Cerebellar nuclear complex (tissue), 1 donor: ENCODE measurements at places on chromosomes 4 and X.

DNA sequence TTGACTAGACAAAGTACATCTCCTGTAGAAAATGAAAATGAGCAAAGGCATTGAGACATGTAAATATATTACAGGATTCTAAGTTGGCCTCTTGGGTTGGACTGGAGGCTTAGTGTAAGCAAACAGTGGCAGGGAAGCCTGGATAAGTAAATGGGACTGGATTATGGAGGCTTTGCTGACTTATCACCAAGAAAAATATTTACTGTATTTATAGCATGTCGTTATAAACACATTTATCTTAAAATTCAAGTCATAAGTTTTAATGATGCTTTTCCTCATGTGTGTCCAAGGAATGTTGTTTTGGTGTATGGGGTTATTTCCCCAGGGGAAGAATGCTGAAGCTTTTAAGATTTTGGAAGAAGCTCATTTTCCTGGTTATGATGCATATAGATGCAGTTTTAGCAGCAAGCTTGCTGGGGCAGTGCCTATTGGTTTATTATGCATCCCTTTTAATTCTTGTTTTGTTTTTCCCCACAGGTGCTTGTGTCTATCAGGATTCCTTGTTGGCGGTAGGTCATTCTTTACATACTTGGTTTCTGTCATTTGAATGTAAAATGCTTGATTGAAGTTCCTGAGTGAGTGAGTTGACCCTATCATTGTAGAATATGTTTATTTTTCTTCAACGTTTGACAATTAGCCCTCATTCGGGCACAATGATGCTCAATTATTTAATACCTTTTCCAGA lies 8.5 kb downstream of the FRAS1 start:
- DNase-seq, result no peak

GRCh38 chr4:2092669-2093053 lies 33.5 kb downstream of the NAT8L start:
- no peak for DNase-seq

DNA sequence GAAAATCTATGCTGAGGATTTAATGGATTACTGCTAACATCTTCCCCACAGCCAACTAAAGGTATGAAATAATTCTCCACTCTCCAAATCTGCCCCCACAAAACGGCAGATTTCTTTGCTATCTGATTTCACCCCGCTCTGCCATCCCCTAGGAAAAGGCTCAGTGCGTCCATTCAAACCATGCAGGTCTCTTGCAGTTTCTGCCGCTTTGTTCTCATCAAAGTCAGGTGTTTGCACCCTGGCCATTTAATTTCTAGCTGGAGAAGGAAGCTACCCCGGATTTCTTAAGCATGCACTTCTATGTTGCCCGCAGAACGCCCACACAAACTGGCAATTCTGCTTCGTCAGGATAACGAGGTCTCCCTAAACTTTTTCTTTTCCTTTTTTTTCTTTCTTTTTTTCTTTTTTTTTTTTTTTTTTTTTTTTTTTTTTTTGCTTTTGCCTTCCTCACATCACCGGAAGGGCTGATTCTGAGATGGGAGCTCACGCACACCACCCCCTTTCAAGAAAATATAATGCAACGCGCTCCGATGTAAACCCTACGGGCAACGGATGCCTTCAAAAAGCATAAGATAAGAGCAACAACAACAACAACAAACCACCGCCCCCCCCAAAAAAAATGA lies 3.3 kb downstream of the NLGN4X start:
- DNase-seq, result no peak

DNA sequence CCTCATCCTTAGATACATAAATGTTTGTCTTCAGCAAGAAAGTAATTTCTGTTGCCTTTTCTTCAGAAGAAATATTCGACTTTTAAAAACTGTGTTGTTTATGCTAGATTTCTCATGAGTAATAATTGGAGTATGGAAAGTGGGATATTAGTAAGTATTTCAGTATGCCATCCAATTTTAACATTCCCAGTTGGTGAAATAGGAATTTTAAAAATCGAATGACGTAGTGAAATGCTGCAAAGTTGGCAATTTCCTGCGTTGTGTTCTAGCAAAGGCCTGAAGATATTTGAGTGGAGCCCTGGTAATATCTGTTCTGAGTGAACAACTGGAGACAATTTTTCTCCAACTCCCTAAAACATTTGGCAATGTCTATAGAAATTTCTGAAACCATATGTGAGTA lies 190.1 kb downstream of the ZNF330 start:
- no peak for DNase-seq

GRCh38 chrX:15299941-15300851 lies 15.2 kb downstream of the ASB11 start:
- DNase-seq, result no peak

- no peak for DNase-seq
These were observed 19.3 kb upstream of the UVSSA start for GRCh38 chr4:1327526-1328266.

DNA sequence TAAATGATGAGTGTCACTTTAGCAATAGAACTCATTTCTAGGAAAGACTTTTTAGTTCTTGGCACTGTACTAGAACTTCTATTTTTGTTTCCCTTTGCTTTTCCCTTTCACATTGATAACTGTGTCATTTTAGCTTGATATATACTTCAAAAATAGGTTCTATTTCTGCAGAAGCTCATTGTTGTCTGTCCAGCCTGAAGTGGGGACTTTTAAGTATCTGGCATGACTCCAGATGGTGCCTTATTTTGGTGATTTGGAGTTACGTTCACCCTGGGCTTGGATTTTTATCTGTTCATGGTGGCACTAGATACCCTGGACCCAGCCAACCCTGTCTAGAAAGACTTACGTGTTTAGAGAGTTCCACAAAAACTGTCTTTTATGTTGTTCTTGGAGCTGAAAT lies 3.4 kb downstream of the ABHD18 start:
- DNase-seq, result no peak

DNA sequence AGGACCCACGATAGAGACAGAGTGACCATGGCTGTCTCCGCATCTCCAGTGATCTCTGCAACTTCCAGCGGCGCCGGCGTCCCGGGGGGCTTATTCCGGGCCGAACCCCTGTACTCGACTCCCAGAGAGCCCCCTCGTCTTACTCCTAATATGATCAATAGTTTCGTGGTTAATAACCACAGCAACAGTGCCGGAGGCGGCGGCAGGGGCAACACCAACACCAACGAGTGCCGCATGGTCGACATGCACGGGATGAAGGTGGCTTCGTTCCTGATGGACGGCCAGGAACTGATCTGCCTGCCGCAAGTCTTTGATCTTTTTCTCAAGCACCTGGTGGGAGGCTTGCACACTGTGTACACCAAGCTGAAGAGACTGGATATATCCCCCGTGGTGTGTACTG lies 343 bp downstream of the DACH2 start:
- no peak for DNase-seq

- DNase-seq, result no peak
These were observed 18.4 kb upstream of the AFF1 start for GRCh38 chr4:86916392-86916791.

DNA sequence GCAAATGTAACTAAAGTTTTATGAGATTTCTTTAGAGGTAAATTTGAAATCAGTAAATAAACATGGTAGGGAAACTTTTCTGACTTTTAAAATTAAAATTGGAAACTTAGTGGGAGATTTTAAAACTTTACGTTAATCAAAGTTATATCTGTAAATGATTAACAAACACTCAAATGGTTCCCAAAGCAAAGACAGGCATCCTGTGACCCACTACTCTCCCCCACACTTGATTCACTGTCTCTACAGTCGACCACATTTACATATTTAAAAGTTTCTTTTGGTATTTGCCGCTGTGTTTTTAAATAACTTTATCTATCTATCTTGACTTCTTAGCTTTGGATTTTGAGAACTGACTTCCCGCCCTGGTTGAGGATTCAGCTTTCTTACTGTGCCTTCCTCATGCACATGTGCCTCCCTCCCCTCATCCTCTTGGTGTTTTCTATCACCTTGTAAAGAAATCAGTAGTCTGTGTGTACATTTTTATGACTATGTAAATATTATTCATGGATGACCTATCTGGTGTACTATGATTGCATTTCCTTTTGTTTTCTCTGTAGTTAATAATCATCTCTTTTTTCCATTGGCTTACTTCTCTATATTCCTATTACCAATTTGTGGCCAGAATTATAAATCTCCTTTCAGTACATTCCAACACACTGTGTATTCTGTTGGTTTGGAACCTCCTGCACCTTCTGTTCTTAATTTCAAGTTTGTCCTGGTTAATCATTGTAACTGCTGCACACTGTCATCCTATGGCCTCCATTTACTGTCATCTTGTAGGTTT lies 72.6 kb downstream of the WWC2 start:
- DNase-seq, result no peak

- no peak for DNase-seq
These were observed 35.9 kb downstream of the STK26 start for GRCh38 chrX:132058975-132059374.

- DNase-seq, result no peak
These were observed 678.0 kb upstream of the INTU start for GRCh38 chr4:126954537-126955291.

DNA sequence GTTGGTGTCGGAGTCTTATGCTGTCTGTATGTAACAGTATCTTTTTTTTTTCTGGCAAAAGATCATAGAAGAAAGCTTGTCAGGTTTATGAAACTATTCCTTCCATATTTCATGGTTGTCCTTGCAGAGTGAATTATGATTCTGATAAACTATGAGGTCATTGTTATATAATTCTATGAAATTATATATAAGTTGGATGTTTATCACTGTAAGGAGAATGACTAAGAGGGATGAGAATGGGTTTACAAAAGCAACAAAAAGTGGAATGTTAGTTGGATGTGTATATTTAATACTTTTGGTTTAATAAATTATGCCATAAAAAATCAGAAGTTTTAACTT lies 43.1 kb downstream of the RAPGEF2 start:
- no peak for DNase-seq

- DNase-seq, result no peak
These were observed 1.3 kb upstream of the CITED1 start for GRCh38 chrX:72306851-72307645.

DNA sequence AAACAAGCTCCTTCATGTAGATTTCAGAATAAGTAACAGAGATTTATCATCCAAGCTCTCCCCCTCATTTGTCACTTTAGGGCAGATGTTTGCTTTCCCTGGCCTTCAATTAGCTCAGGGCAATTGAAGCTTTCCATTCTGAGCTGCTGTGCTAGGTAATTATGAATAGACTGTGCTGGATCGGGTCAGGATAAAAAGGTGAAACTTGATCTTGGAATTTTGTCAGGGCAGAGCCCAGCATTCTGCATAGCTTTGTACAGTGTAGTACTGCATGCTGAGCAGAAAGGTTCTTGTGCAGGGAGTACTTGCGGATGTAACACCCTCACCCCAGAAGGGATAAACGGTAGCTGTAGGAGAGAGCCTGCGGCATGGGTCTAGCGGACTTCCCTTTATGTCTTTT lies 64.0 kb upstream of the CLDN34 start:
- no peak for DNase-seq

DNA sequence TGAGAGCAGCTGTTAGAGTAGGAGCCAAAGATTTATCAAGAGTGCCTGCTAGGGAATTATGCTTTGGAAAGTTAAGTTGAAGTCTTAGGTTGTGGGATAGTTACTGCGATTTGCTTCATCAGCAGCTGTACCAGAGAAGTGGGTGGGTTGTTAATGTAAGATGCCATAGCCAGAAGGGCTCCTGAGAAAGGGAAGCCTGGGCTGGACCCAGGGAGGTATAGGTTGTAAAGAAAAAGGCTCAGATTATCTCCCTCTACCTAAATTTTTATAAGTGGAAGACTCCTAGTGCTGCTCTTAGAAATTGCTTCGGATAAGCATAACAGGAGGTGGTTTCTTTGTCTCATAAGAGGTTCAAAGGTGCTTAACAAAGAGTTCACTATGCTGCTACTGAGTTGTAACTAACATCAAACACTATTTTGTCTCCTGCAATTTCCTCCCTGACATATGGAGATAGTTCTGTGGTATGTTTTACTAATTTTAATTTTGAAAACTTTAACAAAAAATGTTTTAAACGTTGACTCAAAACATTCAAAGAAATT lies 356.9 kb downstream of the DTHD1 start:
- DNase-seq, result no peak

- DNase-seq, result no peak
These were observed 108.7 kb upstream of the JADE1 start for GRCh38 chr4:128700659-128701350.

DNA sequence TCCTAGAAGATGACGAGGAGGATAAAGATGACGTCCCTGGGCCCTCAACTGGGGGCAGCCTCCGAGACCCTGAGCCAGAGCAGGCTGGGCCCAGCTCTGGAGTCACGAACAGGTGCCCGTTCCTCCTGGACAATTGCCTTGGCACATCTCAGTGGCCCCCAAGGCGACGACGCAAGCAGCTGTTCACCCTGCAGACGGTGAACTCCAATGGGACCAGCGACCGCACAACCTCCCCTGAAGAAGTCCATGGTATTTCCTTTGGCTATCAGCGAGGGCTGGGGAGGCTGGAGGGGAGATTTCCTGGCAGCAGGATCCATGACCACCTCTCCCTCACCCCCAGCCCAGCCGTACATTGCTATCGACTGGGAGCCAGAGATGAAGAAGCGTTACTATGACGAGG lies 11.9 kb downstream of the USP11 start:
- DNase-seq, result no peak

GRCh38 chrX:145856181-145856580 lies 38.6 kb downstream of the SLITRK2 start:
- no peak for DNase-seq

DNA sequence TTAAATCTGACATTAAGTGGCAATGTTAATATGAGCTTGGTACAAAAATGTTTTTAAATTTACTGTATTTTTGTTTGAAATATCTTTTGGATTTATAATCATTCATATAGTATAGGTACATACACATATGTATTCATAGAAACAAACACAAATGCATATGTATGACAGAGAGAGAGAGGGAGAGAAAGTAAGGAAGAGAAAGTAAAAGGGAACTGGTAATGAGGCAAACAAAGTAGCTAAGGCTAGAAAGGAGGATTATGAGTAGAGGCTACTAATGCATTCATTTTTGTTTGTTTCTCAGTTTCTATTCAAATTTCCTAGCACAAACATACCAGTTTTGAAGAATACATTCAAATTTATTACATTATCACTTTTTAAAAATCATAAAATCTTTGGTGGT lies 132.4 kb downstream of the GLRA3 start:
- DNase-seq, result no peak

GRCh38 chr4:166230841-166231240 lies 357.8 kb downstream of the TLL1 start:
- DNase-seq, result no peak

DNA sequence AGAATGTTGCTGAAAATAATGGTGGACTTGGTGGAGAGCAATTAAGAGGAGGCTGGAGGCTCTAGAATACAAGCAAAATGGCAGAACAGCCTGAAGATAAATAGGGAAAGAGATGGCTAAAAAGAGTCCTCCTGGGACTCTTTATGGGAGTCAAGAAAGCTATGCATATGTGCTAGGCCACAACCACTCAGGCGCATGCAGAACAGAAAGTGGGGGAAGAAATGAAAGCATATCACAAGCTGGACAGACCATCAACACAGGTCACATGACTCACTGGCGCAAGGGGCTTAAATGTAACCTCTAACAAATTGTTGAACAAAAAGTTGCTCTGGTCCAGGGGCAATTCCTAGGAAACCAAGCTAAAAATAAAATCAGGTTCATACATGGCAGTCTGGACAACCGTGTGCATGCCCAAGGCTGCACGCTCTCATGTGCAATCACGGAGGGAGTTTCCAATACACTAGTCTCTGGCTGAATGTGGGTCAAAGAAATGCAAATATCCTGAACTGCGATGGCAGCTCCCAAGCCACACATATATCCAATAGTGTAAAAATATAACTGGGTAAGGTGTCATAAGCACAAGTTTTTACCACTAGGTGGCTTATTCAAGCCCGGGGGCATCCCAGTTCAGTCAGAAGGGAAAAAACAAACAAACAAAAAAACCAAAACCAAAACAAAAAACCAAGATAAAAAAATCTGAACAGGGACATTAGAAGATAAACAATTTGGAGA lies 45.4 kb downstream of the ZNF711 start:
- no peak for DNase-seq
